Neural crest cell (in vitro differentiated cells): ENCODE measurements at places on chromosomes 6 and 20.

DNA sequence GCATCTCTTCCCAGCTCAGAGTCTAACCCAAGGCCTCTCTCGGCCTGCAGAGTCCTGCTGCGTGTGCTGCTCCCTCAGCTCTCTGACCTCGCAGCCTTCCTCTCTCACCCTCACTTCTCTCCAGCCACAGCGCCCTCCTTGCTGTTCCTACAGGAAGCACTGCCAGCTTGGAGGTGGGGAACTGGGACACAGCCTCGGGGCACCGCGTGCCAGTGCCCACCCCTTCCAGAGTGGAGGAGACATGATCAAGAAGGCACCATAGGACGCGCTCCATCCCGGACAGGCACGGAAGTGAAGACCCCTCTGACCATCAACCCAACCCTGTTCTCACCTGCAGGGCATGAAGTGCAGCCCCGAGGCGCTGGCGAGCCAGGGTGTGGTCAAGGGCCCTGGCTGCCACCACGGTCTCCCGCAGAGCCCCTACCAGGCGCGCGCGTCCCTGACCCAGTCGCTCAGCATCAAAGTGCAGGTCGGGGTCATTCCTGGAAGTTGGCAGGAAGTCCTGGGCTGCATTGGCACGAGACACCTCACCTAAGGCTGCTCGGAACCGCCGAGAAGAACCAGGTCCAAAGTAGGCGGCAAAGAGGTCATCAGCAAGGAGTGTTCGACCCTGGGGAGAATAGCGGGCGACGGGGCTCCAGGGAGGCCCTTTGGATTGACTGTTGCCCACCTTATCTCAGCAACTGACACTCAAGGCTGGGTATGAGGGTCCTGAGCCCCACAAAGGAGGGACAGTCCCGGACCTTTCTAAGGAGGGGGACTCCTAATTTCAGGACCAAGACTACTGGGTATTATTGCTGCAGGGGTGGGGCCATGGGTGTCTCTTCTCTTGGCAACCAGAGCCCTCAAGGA lies 1.3 kb downstream of the VWA7 start:
- DNase-seq, result no peak

- peak; percentile 40 for DNase-seq
Observed at GRCh38 chr20:43507150-43508080, at the start of gene L3MBTL1. Gene L3MBTL1, plus strand, starts transcription at chr20:43507697. Its CDS starts 5,807 bp downstream, at chr20:43513504.

DNA sequence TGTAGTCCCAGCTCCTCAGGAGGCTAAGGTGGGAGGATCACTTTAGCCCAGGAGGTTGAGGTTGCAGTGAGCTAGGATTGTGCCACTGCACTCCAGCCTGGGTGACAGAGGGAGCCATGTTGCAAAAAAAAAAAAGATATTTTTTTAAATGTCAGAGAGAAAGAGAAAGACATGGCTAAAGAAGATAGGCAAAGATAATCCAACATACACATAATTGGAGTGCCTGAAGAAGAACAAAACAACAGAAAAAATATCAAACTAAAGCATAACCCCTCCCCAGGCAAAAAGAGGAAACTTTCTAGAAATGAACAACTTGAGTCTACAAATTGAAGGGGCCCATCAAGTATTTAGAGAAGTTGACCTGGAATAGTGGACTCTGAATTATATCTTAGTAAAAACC lies 14.0 kb upstream of the GRM4 start:
- DNase-seq, result no peak

- DNase-seq, result no peak
Observed at GRCh38 chr6:41051873-41052272, 1.1 kb upstream of the APOBEC2 start.

DNA sequence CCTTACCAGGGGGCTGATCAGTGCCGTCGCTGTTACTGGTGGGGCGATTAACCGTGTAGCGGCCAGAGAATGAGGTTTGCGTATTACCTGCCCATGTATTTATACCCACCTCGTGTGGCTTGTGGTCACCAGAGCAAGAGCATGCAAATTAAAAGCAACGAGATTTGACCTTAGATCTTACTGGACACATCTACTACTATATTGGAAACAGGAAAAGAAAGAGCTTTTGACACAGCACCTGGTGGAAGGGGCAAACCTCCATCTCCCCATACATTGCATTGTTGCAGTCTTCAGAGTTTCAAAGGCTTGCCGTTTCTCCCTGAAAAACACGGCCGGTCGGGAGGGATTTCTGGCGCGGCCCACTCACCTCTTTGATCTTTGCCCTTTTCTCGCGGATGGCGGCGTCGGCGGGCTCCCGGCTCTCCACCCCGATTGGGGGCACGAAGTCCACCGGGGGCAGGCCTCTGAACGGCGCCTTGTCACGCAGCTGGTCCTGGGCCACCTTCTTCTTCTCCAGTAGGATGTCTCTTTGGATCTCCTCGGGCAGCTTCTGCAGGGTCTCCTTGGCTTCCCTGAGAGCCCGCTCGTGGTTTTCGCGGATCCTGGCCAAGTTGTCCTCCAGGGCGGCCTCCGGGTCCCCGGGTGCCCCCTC lies 1.3 kb downstream of the MAN1A1 start:
- peak; percentile 9 for DNase-seq

DNA sequence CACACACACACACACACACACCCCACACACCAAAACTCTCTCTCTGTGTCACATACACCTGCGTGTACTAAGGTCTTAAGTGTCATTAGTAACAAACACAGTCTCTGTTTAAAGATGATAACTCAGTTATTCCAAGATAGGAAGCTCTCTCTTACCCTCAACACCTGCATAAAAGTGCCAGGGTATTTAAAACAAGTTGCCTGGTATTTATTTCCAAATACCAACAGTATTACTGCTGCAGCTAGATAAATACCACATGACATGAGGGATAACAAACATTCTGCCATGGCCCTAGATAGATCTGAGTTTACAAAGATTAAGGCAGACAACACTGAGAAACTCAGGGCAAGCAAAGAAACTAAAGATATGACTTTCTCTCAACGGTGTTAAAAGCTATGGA lies 118.5 kb downstream of the SIM1 start:
- DNase-seq, result no peak

DNA sequence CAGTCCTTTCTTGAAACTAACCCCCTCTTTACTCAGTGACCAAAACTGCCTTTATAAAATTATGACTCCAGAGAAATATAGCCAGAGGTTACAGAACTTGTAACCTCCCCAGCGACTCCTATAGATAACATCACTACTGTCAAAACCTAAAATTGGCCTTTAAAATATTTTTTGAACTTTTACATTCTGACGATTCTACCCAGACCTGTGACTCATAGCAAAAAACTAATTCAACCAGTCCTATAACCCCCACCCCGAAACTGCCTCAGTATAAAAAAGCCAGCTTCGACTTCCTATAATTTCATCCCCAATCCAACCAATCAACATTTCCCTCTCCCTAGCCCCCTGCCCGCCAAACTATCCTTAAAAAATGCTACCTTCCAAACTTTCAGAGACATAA lies 13.9 kb downstream of the JPH2 start:
- DNase-seq, result no peak

DNA sequence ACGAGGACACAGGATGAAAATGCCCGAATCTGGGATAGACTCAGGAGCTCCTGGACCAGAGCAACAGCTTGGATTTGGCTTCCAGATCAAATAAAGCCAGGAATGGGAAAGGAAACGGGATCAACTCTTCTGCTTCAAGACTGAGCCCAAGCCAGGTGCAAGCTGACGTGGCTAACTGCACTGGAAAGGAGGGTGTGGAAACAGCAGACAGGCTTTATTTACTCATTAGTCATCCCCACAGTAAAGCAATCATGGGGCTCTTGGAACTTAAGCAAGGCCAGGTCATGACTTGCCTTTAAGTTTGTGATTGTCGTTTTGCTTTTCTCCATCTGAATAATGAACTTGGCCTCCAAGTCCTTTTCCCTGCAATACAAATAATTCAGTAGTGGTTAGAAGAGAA lies 45.2 kb downstream of the KIF16B start:
- DNase-seq, result no peak

- no peak for DNase-seq
Observed at GRCh38 chr20:25251019-25251418, 3.1 kb downstream of the PYGB start.

GRCh38 chr6:144179237-144179636 lies 28.9 kb downstream of the STX11 start:
- no peak for DNase-seq

DNA sequence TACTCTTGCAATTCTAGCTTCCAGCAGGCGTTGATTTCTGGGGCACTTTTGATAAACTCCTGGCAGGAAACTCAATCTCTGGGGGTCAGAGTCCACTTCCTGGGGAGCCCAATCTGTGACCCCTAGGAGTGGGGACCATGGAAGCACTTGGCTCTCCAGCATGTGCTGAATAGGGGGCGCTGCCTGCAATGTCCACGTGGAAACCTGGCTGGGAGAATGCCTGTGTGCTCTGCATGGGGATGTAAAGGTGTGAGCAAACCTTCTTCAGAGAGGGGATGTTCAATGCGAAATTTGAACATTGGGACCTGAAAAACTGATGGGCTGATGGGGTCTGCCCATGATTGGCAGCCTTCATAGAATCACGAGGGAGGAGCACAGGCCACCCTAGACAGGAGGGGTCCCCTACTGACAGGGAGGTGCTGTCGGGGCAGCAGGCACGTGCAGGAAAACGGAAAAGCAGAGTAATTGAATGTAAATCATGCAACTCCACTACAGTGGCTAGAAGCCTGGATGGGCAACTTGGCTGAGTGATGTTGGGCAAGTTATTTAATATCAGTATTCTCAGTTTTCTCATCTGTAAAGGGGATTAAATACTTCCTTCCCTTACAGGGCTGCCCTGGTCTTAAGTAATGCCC lies 47.8 kb downstream of the CEP43 start:
- DNase-seq, result no peak

DNA sequence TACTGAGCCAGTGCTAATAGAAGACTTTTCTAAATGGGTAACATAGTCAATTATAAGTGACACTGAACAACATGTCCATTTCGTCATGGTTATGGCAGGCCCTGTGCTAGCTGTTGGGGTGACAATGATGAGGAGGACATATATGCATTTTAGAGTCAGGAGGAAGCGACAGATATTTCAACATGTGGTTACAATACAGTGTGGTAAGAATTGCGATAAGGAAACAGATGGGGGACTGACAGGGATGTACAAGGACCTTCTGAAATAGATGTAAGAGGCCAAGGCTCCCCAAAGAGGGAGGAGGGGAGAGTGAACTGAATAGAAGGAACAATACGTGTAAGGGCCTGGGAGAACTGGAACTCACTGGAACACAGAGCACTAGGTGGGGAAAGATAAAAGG lies 11.7 kb downstream of the MMP24 start:
- DNase-seq, result no peak

- DNase-seq, result no peak
Observed at GRCh38 chr6:150510576-150510975, 89.1 kb upstream of the PLEKHG1 start.

- no peak for DNase-seq
Observed at GRCh38 chr6:138115877-138116660, 8.8 kb upstream of the PERP start.

DNA sequence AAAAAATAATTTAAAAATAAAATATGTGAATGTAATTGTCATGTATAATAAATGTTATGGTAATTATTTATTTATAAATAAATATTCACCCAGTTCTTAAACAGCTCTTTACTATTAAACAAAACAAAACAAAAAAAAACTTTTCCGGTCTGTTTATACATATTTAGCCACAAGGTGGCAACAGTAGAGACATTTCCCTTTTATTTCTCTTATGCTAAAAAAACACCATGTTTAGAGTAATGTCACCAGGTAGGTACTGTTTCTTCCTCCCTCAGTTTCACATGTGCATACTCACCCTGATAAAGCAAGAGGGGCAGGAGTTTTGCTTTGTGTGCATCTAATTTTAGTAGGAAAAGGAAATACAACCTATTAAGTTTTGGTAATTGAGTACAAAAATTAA lies 610.4 kb upstream of the IMPG1 start:
- no peak for DNase-seq

GRCh38 chr6:14174996-14175395 lies 57.4 kb downstream of the CD83 start:
- no peak for DNase-seq

DNA sequence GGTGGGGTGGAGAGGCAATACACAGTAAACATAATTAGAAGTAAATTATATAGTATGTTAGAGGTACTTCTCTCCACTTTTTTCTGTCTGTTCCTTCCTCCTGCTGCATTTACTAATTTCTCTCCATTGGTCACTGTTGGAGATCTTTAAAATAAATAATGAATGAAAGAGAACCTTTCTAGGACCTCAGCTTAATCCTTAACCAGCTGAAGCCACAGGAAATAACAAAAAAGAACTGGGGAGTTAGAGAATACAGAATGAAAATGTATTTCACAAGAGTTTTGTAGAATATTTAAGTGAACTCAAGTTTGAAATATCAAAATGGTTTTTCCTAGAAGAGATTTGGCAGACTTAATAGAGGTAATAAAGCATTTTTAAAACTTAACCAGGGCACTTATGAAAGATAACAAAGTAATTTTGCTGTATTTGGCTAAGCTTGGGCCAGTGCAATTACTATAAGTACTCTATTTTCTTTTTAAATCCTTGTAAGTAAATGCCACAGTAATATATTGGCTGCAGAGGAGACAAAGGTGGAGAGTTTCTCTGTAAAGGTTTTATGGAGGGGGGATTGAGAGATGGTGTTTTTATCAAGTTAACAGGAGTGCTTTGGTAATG lies 405.0 kb downstream of the CDKAL1 start:
- no peak for DNase-seq

GRCh38 chr6:71119560-71119959 lies 162.7 kb upstream of the B3GAT2 start:
- no peak for DNase-seq

GRCh38 chr6:43950051-43950605 lies 177.1 kb downstream of the MRPL14 start:
- no peak for DNase-seq

GRCh38 chr20:41456351-41456750 lies 89.7 kb upstream of the EMILIN3 start:
- DNase-seq, result no peak

GRCh38 chr20:61886721-61887595 lies 178.7 kb downstream of the TAF4 start:
- DNase-seq, result peak; percentile 63

DNA sequence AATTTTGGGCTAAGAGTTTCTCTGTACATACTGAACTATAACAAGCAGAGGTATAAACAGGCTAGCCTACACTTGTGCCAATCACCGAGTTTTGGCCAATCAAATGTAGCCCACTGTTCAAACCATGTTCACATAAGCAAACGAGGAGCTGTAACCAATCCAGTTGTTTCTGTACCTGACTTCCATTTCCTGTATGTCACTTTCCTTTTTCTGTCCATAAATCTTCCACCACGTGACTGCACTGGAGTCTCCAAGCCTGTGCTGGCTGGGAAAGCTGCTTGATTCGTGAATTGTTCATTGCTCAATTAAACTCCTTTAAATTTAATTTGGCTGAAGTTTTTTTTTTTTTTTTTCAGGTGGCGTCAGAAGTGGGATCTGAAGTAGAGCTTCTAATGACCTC lies 332.9 kb downstream of the RNF144B start:
- no peak for DNase-seq

GRCh38 chr20:61719691-61720347 lies 345.9 kb downstream of the TAF4 start:
- DNase-seq, result no peak

GRCh38 chr20:1197801-1198200 lies 5.5 kb upstream of the C20orf202 start:
- DNase-seq, result no peak

GRCh38 chr20:61891916-61892649 lies 173.6 kb downstream of the TAF4 start:
- no peak for DNase-seq
